Fibroblast of upper back skin (primary cell): ENCODE measurements at places on chromosomes 4 and X.

- no peak for DNase-seq
Observed at GRCh38 chr4:17995165-17995564, 26.4 kb downstream of the LCORL start.

DNA sequence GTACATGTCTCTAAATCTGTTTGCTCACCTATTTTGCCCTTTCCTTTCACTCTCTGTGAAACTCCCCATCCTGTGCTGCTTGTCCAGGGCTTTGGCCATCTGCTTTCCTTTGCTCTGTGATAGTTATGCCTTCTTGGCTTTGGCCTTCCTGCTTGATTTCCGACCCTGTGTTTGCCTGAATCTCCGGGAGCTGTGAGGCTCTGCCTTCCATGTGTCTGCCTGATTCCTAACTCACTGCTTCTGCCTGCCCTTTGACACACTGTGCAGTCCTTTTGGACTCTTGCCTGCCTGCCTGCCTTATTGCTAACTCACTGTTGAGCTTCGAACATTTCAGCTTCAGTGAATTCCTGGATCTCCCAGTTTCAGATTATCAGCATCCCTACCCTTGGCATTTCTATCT lies 143.1 kb downstream of the C4orf33 start:
- peak; percentile 47 for DNase-seq

DNA sequence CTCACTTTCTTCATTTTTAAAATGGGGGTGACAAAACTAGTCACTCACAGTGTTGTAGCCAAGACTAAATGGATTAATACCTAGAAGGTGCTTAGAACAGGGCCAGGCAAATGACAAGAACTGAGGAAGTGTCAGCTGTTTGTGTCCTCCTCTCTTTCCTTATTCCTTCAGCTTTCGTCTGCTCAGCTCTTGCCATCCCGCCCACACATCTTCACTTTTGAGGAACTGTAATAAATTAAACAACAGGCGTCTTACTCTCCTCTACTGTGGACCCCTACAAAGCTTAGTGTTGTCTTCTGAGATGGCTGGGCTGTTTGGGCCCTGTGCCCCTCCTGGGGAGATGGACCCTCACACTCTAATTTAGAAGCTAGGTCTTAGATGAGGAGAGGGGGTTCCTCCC lies 2.7 kb downstream of the HPSE start:
- DNase-seq, result no peak

- peak; percentile 15 for DNase-seq
Observed at GRCh38 chr4:74014332-74014731, 15.9 kb upstream of the CXCL5 start.

- DNase-seq, result no peak
Observed at GRCh38 chr4:67080046-67080557, 465.2 kb downstream of the CENPC start.

- DNase-seq, result no peak
Observed at GRCh38 chrX:55778322-55778721, 60.8 kb downstream of the RRAGB start.

GRCh38 chr4:85806334-85806733 lies 331.4 kb downstream of the ARHGAP24 start:
- DNase-seq, result no peak

- no peak for DNase-seq
Observed at GRCh38 chr4:88225232-88226105, 58.9 kb downstream of the PPM1K start.
